Stimulated activated CD4-positive, alpha-beta T cell treated with anti-CD3 and anti-CD28 coated beads, Interleukin-12 subunit alpha, Interleukin-12 subunit beta, amount 100 ng/mL, for 48 hours (primary cell): ENCODE measurements at places on chromosomes 4 and X.

DNA sequence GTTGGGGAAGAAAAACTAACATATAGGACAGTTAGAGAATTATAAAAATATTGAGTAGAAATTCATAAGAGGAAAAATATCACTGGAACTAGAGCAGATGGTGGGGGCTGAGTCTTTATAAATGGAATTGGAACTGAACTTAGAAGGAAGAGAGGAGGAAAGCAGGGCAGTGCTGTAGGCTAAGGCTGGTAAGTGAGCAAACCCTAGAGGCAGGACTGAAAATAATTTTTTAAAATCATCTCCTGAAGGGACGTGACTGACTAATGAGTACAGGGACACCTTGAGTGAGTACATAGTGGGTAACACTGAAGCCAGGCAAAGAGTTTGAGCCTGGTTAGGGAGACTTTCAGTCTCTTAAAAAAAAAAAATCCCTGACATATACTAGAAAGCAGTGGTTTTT is 63.3 kb downstream of the GALNT7 start:
- DNase-seq: no peak

DNA sequence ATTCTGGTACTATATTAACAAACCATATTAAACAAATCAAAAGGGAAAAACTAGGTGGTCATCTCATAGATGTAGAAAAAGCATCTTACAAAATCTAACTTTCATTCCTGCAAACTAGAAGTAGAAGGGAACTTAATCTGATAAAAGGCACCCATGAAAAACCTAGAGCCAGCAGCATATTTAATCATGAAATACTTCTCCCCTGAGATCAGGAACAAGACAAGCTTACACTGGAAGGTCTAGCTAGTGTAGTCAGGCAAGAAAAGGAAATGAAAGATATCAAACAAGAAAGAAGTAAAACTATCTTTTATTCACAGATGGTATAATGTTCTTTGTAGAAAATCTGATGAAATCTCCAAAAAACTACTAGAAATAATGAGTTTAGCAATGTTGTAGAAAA is 41.2 kb downstream of the ATP10D start:
- no peak for DNase-seq

DNA sequence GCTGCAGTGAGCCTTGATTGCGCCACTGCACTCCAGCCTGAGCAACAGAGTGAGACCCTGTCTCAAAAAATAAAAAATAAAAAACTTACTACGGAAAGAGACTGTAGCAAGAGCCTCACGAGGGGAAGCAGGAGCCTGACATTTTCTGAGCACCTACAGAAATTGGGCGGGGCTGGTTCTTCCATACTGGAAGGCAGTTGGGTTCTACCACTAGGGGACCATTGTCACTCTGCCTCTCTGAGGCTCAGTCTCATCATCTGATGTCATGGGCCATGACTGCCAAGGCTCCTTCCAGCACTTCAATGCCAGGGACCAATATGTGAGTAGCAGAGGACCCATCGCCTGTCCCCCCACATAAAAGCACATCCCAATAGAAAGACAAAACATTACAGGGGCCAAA is 8.2 kb downstream of the SH3KBP1 start:
- no peak for DNase-seq

DNA sequence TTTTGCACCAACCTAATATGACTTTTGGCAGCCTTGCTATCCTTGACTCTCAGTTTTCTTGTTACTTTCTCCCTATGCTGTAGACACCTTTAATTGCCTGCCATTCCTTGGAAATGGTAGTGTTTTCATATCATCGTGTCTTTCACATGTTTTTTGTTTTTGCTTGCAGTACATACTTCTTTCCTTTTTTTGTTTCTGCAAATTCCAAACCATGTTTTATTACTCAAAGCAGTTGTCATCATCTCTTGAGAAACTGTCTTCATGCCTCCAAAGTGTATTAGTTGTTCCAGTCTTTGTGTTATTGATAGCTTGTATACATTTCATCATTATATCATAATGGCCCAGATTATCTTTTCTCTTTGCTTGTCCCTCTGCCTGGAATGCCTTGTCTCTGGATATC is 57.1 kb downstream of the PDLIM5 start:
- DNase-seq: no peak

GRCh38 chr4:148514041-148514440 is 71.8 kb upstream of the NR3C2 start:
- DNase-seq: no peak

DNA sequence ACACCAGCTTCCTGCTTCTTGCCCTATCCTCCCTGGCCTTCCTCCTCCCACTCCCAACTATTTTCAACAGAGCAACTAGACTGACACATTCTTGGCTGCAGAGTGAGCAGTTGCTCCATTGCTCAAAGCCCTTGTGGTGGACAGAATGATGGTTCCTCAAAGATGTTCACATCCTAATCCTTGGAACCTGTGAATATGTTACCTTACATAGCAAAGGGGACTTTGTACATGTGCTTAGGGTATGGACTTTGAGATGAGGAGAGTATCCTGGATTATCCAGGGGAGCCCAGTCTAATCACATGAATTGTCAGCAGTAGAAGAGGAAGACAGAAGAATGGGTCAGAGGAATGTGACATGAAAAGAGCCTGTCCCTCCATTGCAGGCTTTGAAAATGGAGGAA is 24.9 kb upstream of the HOPX start:
- DNase-seq: no peak

DNA sequence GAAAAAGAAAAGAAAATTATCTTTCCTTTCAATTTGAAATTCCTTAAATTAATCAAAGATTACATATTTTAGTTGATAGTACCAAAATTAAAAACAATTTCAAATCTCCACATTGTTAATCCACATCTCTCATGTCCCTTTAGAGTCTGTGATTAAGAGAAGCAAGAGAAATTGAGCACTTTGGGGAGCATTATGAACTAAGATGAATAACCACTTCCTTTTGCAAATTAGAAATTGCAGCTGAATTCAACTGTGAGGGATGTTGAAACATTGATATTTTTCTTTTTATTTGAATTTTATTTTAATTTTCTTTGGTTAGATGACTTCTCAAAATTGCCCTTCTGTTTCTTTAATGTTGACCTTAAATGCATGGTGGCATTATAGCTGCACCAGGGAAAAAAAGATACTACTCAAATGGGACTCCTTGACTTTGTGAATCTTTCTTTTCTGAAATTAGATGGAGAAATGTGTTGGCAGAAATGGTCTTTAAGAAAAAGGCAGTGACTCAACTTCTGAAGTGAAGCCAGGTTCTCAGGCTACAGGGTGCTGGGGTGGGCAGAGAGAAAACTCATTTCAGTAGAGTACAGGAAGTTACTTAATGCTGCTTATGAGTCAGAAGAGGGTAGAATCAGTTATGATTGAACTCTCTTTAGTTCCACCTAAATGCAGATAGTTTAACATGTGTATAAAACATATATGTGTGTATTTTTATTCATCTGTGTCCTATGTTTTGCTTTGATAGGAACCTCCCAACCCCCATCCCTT is 92.0 kb upstream of the TNIP3 start:
- DNase-seq: no peak

DNA sequence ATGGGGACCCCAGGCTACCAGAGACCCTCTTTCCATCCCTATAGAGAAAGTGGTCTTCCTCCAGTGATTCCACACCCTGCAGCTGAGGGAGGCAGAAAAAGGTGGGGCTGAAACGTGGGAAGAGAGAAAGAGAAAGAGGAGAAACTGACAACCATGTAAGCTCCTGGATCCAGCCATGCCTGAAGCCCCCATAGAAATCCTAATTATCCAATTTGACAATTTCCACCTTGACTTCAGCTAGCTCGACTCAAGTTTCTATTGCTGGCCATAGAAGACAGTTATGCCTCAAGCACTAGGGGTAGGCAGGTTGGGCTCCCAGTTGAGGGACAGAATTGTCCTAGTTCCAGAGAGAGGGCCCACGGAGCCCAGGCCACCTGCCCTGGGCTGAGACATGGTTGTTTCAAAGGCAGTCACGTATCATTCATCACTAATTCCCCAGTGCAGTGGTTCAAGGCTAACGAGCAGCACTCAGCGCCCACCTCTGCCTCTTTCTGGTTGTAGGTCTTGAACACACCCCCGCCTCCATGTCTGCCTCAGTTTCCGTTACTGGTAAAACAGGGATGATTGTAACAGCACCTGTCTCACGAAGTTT is 39.8 kb upstream of the ASMTL start:
- DNase-seq: no peak

GRCh38 chr4:158442736-158443135 is 78.9 kb upstream of the RXFP1 start:
- no peak for DNase-seq

- DNase-seq: no peak
Observed at GRCh38 chr4:62275470-62275869, 1075.3 kb downstream of the ADGRL3 start.

- no peak for DNase-seq
Observed at GRCh38 chr4:163072222-163072621, 94.5 kb downstream of the NAF1 start.

- no peak for DNase-seq
Observed at GRCh38 chr4:42070463-42070862, 80.1 kb downstream of the SLC30A9 start.

DNA sequence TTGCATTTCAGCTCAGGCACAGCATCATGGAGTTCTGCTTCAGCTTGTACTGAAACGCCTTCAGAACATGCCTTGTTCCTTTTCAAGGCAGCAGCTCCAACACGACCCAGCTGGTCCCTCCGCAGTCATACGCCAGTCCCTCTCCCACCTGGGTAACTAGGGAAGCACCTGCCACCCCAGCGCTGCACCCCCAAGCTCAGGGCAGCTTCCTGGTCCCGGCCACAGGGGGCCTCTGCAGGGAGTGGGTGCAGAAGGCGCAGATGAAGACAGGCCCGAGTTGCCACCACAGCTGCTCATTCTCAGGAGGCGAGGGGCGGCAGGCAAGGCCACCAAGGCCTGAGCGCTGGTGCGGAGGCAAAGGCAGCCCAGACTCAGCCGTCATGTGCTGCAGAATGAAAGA is 21.8 kb downstream of the WDR1 start:
- DNase-seq: no peak

DNA sequence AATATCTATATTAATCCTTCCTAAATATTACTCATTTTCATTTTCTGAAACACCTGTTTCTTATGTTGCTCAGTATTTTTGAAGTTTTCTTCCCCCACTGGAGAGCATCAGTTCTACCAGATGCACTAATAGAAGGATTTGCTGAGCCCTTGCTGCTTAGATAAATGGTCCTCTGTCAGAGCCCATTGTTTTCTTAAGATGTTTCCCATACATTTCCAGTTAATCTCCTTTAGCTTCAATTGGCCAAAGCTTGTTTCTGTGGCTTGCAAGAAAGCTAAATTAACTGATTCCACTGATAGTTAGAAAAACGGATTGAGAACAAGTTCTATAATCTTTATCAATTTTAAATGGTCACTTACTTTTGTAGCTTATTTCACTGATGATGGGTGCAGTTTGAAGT is 1425.5 kb downstream of the PCDH18 start:
- no peak for DNase-seq
